DMS79 treated with DMSO at 0.1 percent for 48 hours (cell line): ENCODE measurements at places on chromosomes 6 and 20.

DNA sequence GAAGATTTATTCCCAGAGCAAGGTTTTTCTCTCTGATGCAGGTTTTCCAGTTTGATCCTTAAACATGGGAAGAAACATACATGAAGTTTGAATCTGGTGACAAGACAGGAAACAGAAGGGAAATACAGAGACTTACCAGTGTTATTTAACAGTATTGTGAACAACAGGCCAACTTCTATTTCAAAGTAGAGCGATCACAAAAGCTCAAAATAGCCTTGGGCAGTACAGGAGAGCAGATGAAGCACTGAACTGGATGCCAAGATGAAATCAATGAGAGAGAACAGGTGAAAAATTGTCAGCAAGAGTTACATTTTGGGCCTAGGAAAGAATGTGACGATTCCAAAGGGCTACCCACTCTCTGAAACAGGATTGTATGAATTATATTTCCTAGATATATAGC, 114.8 kb upstream of the PTPRK start:
- no peak for DNase-seq

GRCh38 chr6:133923938-133924593, 29.0 kb upstream of the TBPL1 start:
- DNase-seq = peak; percentile 61

DNA sequence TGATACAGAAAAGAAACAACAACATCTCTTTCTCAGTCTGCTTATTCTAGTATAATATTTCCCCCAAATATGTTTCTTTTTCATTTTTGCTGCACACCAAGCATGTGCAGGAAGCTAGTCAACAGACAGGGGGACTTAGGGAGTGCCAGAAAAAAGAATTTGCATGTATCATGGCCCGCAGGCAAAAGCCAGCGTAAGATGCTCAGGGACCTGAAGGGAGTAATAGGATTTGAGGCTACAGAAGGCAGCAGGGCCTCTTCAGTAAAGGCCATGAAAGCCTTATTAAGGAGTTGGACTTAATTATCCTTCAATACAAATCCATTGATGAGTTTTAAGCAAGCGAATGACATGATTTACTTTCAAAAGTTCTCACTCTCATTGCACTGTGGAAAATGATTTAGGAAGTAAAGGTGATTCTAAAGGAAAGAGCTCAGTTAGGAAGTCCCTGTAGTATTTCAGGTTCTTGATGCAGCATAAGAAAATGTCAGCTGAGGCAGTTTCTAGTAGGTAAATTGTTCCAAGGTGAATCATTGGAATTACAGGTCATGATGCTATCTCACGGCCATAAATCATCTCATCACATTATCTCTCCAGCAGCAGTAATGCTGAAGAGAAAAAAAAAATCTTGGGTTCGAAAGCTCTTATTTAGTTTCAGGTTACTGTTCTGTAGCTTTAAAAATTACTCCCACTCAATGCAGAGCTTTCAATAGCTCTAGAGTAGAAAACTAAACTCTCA, 94.8 kb downstream of the PTCHD4 start:
- DNase-seq = no peak

- no peak for DNase-seq
Measured at GRCh38 chr20:3464166-3464565, 6.7 kb upstream of the ATRN start.

- no peak for DNase-seq
Measured at GRCh38 chr6:21478883-21479539, 114.5 kb upstream of the SOX4 start.

- DNase-seq = peak; percentile 39
Measured at GRCh38 chr6:105675715-105676397, 273.0 kb upstream of the PREP start.

DNA sequence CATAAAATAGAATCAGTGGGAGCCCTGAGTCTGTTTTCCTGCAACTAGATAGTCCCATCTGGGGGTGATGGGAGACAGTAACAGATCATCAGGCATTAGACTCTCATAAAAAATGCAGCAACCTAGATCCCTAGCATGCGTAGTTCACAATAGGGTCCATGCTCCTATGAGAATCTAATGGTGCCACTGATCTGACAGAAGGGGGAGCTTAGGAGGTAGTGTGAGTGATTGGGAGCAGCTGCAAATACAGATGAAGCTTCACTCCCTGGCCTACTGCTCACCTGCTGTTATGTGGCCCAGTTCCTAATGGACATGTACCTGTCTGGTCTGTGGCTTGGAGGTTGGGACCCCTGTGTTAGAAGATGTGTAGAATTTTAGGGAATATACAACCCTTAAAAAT, 904.5 kb upstream of the EPHA7 start:
- no peak for DNase-seq

GRCh38 chr6:11207199-11207968, 25.1 kb downstream of the NEDD9 start:
- DNase-seq = no peak

DNA sequence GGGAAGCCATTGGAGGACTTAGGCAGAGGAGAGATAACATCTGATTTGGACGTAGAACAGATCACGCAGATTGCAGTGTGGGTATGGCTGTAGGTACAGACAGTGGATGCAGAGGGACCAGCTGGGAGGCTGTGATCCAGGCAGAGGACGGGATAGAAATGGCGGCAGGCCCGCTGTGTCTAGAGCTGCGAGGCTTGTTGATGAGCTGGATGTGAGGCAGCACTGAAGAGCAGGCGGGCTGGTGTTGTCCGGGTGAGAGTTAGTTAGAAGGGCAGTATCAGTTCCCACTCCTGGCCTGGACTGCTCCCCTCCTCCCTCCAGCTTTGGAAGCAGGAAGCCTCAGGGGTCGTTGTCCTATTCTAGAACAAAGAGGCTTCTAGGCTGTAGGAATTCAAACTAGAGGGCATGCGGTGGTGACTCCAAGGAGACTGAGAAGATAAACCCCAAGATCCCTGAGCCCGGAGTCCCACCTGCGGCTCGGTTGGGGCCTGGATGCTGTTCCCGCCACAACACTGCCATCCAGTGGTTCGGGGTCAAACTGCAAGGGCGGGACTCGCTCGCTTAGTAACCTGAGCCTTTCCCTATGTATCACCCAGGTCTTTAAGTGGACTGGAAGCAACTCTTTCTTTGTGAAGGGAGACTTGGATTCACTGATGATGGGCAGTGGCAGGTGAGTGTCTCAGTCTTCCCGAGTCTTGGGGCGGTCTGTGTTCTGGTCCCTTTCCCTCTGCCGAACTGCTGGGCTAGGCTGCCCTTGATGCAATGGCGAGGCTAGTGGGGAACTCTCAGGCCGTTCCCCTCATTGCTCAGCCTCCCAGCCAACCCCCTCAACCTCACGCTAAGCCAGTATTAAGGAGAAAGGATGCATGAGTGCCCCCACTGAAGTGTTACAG, 11.2 kb downstream of the TLDC2 start:
- DNase-seq = peak; percentile 82

GRCh38 chr6:71913444-71914234, 27.3 kb downstream of the RIMS1 start:
- DNase-seq = no peak

DNA sequence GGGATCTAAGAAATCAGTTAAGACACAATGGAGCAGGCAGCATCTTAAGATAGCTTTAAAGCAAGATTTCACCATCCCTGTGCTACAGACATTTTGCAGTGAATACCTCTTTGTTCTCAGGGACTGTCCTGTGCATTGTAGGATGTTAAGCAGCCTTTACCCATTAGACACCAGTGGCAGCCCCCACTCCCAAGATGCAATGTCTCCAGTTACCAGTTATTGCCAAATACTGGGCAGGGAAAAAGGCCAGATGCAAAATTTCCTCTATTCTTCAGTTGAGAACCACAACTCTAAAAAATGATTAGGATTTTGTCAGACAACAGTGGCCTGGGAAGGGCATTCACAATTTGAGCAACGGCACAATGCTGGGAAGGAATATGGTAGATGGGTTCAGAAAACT, 6.1 kb downstream of the FBXO5 start:
- DNase-seq = no peak

- no peak for DNase-seq
Measured at GRCh38 chr6:139344186-139344963, 30.1 kb downstream of the CITED2 start.

DNA sequence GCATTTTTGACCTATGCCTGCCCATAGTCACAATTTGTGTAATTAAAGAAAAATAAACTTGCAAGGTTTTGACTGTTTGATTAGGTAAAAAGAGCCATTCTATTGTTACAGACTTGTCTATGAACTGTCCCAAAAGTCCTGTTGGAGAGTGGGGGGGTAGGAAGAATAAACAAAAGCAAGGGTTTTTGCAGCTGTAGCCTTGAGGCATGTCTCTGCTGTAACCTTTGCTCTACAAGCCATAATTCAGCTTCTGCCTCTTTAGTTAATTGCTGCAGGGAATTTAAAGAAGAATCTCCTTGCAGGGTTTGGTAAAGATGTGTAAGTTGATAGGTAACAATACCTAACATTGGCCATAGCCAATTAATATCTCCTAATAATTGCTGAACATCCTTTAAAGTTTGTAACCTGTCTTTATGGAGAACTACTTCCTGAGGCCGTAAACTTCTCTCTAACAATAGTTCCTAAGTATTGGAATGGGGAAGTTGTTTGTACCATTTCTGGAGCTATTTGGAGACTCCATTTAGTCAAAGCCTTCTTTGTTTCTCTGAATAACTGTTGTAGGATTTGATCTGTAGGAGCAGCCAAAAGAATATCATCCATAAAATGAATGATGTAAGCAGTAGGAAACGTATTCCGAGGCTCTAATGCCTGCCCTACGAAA, 7.9 kb upstream of the ABHD12 start:
- no peak for DNase-seq

- DNase-seq = peak; percentile 47
Measured at GRCh38 chr6:134707342-134708031, 242.4 kb downstream of the ALDH8A1 start.

DNA sequence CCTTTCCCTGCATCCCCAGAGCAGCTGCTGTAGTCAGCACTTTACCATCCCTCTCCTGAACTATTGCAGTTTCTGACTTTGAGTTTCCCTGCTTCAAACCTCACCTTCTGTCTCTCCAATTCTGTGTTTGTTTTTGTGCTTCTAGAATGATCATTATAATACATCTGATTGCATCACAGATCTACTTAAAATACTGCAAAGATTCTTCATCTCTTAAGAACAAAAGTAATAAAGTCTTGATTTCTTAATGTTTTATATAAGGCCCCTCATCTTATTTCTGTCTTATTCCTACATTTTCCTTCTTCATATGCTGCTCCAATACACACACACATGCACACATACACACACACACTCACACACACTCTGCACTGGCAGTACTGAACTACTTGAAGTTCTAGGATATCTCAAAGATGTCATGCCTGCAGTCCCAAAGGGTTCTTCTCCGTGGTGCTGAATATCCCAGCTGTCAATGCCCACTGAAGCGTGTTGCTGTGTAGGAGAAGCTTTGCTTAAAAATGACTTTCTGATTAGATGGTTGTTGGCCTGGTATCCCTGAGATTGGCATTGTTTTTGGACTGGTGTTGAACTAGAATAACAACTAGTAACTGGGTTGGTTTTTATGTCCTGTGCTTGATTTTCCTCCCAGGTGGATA, 97.2 kb downstream of the MAP3K4 start:
- no peak for DNase-seq

DNA sequence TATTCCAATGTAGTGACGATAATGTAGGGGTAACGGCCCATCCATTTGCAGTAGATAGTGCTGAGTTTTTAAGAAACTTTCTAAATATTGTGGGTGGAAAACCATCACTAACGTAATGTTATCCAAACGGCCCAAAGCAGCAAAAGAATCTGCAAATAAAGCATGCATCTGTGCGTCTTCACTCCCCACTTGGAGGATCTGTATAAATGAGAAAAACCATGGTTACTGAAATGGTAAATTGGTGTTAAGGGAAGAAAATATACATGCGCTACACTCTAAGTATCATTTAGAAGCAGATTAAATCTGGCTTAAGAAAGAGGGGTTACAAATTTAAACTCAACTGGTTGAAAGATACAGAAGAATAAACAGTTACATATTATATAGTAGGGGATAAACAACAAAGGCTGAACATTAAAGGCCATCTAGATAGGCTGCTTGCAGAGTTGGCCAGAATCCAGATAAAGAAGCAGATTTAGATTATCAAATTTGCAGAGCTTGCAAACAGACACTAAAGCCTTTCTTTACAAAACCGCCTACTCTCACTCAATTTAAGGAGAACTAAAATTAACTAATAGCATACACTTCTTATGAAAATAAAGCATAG, 93.3 kb downstream of the SESN1 start:
- peak; percentile 23 for DNase-seq

DNA sequence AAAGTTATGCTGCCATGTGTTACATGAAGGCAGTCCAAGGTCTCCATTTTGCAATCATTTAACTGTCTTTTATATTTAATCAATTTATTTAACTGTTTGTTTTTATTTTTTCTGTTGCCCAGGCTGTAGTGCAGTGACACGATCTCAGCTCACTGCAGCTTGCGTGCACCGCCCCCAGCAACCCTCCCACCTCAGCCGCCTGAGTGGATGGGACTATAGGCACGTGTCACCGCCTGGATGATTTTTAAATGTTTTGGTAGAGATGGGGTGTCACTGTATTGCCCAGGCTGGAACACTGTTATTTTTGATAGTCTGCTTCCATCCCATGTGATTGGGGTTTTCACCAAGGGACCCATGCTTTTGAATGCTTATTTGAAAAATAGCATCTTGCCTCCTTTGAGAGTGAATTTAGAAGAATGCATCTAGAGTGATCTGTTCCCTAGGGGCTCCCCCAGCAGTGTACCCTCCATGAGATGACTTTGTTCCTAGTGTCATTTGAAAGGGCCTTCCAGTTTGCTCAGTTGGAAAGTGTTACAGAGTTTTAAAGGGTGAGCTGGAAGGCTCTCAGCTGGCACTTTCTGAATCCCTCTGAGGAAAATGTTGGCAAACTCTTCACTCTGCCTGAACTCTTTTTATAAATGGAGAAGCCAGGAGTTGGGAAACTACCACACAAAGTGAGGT, 143.4 kb downstream of the JARID2 start:
- DNase-seq = no peak

DNA sequence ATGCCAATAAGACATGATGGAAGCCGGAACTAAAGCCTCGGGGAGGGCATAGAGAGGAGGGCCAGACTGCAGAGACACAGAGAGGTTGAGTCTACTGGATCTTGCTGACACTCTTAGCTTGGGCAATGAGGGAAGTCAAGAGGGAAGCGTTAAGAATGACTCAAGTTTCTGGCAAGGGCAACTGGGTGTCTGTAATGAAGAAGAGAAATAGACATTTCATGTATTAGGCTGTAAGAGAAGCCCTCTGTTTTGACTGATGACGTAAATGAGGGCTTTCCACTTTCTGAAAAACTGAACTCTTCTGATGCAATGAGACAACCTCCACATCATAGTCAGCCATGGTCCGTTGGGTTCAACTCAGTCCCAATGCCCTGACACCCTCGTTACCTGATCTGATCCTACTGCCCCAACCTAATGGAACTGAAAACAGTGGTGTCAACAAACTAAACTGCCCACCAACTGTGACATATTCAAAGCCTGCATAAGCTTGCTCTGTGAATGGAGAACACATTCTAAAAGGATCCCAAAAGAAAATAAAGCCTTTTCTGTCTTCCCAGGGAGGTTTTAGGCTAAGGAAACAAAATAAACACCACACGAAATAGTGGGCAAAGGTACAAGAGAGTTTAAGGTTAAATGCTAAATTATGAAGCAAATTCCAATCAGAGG, 45.8 kb upstream of the PNRC1 start:
- peak; percentile 27 for DNase-seq
